Natural killer cell treated with Interleukin-12 subunit alpha and Interleukin-12 subunit beta and Interleukin-15 and Interleukin-18, amount 100 ng/mL, for 72 hours (primary cell): ENCODE measurements at places on chromosomes 13 and 19.

- DNase-seq: no peak
Measured at GRCh38 chr19:42191855-42192254, 25.6 kb downstream of the DEDD2 start.

DNA sequence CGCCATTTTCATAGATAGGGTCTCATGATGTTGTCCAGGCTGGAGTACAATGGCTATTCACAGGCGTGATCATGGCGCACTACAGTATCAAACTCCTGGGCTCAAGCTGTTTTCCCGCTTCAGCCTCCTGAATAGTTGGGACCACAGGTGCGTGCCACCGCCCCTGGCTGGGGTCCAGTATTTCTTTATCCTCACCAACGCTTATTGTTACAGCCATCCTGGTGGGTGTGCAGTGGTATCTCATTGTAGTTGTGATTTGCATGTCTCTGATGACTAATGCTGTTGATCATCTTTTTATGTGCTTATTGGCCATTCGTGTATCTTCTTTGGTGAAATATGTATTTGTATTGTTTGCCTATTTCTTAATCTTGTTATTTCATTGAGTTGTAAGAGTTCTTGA, 49.0 kb downstream of the SIPA1L3 start:
- DNase-seq: no peak

DNA sequence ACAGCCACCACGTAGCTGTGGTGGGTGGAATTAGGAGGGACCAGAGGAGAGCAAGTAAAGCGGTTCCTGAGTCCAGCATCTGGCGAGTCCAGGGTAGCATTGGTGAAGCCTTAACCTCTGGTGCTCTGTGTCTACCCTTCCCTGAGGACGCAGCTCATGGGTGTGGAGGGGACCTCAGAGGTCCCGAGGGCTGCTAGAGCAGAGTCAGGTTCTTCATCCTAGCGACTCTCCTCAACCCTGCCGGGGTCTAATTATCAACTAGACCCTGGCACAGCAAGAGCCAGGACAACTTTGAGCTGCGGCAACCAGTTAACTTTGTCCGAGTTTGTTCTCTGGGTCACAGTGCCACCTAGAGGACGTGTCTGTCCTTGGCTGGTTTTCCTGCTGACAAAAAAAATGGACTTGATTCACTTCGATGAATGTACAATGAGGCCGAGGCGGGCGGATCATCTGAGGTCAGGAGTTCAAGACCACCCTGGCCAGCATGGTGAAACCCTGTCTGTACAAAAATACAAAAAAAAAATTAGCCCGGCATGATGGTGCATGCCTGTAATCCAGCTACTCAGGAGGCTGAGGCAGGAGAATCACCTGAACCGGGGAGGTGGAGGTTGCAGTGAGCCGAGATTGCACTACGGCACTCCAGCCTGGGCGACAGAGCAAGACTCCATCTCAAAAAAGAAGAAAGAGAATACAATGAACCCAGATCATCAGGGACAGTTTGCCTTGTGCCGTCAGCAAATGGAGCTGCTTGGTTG, 25.0 kb downstream of the TSSK6 start:
- peak; percentile 81 for DNase-seq

DNA sequence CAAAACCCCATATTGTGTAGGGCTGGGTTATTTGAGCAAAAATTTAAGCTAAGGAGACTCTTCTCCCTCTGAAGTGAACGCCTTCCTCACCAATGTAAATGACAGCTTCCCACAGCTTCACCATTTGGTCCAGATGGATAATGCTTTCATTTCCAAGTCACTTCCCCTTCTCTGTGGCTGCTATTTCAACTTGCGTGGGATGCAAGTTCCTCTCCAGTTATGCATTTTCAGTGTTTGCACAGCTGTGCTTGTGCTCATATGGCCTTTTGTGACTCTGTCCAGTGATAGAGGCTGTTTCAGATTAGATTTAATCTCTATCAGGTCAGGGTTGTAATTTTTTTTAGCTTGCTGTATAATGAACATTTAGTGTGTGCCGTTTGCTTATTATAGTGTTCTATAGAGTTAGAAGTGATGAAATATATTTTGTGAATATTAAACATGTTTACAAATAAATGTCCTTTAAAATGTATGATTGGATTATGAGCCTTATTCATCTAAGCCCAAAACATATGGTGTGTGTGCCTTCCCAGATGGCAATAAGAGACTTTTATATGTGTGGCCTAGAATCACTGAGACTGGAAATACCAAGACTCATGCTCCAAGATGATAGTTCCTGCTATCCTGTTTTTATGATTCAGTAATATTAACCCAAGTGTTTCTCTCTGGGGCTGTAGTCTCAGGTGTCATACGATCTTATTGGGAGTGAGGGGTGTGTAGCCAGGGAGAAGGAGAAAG, 86.6 kb downstream of the TNFRSF19 start:
- no peak for DNase-seq

DNA sequence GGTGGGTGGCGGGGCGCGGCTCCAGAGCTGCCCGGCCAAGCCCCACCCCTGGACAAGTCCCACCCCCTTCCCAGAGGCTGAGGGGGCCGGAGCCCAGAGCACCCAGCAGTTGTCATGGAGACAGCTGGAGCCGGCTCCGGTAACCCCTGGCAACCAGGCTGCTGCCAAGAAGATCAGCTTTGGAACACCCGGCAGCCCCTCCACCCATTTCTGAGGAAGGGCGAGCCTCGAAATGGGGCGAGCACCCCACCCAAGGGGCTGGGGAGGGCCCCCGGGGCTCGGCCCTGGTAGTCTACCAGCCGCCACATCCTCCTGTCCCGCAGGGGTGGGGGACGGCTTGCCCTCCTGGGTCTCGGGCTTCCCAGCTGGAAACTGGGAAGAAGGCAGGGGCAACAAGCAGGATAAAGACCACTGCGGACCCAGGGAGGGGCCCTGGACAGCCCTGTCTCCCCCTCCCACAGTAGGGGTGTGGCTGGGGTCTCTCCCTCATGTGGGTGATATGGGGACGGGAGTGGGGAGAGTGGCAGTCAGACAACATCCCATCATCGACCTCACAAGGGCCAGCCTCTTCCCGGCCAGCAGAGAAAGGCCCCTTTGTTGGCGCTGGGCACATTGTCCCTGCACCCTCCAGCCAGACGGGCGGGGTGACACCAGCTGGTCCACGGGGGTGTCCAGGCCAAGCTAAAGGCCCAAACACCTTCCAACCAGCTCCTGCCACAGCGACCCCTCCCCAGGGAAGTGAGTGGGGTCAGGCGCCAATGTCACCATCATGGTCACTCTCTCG, 1.5 kb downstream of the CERS1 start:
- DNase-seq: no peak

DNA sequence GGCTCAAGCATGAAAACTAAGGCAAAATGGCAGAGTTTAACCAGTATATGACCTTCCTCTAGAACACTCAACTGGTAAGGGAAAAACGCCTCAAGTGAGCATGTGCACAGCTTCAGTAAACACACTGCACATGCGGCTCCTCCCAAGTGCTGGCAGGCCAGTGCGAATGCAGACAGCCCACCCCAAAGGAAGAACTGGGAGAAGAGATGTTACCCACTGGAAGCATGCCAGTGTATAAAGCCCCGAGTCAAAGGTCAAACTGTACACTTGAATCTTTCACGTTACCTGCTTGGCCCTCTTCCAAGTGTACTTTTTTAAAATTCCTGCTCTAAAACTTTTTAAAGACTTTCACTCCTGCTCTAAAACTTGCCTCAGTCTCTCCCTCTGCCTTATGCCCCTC, 19.2 kb upstream of the RCBTB1 start:
- DNase-seq: no peak

- DNase-seq: no peak
Measured at GRCh38 chr13:104206450-104207044, 1140.3 kb upstream of the SLC10A2 start.

DNA sequence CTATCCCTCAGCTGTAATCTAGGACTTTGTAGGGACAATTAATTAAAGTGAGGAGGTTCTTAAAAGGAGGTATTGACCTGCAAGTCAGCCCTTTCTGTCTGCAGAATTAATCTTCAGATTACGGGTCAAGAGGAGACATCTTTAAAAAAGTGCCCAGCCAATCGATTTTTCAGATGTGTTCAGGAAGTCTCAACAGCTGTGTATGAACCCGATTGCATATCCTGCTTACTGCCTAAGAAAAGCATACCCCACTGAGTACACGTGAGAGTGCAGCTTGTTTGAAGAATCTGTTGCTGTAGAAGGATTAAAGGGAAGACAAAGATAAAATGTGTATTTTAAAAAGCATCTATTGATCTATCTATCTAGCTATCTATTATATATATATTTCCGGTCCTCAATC, 1194.5 kb downstream of the UQCRFS1 start:
- no peak for DNase-seq

GRCh38 chr13:93462151-93462550, 235.5 kb downstream of the GPC6 start:
- DNase-seq: no peak

GRCh38 chr13:84867246-84867645, 932.0 kb downstream of the SLITRK6 start:
- no peak for DNase-seq

DNA sequence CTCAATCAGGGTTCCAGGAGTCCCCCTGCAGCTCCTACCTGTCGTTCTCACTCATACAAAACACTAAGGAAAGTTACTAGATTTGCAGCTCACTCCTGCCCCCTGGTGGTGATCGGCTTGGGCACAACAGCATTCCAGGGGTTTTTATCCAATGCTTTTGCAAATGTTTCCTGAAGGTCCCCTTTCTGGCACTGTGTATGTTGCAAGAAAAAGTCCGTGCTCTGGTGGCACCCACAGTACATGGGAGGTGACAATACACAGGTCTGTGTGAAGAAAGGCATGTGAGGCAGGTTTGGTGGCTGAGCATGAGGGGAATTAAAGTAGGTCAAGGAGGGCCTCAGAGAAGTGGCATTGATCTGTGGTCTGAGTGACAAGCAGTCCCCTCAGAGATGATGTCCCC, 8.6 kb upstream of the TYK2 start:
- DNase-seq: peak; percentile 82

- no peak for DNase-seq
Measured at GRCh38 chr19:51690454-51691073, 2.6 kb upstream of the SPACA6 start.

- no peak for DNase-seq
Measured at GRCh38 chr13:50979187-50979586, 69.6 kb downstream of the RNASEH2B start.

DNA sequence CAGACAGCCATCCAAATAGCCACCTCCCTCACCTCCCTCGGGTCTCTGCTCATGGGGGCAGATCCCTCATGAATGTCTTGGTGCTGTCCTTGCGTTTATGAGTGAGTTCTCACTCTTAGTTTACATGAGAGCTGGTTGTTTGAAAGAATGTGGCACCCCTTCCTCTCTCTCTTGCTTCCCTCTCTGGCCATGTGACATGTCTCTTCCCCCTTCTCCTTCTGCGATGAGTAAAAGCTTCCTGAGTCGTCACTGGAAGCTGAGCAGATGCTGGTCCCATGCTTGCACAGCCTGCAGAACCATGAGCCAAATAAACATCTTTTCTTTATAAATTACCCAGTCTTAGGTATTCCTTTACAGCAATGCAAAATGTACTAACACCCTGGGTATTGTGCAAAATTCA, 208.7 kb downstream of the LACC1 start:
- no peak for DNase-seq

DNA sequence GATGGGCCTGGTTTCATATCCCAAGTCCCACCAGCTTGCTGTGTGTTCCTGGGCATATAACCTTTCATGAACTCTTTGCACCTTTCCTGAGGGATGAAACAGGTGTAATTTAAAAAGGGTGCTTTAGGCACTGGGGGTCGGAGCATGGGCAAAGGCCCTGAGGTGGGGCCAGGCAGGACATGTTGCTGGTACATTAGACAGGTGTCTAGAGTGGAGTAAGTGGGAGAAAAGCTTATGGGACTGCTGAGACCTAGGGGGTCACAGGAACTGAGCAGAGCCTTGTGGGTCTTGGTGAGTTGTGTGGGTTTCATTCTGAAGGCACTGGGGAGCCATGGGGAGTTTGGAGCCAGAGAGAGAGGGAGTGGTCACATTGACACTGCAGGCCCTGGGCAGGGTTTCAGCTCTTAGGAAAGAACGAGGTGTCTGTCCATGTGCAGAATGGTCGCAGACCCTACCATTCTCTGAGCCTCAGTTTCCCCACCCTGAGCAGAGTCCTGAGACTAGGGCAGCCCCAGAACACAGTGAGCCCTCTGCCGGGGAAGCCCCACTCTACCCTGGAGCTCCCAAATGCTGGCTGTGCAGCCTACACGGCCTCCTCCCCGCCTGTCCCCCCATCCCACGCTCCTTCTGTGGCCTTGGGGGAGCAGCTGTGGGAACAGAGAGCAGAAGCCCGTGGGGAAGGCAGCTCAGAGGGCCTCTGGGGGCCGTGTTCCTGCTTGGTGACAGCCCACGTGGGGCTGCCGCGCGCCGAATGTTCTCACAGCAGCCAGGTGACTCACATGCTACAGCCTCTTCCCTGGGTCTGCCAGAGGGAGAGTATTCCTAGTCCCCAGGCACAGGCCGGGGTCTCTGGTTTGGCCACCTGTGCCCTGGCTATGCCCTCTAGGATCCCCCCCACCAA, 7.3 kb upstream of the HOMER3 start:
- DNase-seq: no peak

- DNase-seq: no peak
Measured at GRCh38 chr13:44352202-44352601, 21.4 kb upstream of the SERP2 start.

- DNase-seq: no peak
Measured at GRCh38 chr13:39350461-39350881, 252.5 kb downstream of the LHFPL6 start.

GRCh38 chr13:40181203-40181845, 485.1 kb downstream of the FOXO1 start:
- DNase-seq: no peak

DNA sequence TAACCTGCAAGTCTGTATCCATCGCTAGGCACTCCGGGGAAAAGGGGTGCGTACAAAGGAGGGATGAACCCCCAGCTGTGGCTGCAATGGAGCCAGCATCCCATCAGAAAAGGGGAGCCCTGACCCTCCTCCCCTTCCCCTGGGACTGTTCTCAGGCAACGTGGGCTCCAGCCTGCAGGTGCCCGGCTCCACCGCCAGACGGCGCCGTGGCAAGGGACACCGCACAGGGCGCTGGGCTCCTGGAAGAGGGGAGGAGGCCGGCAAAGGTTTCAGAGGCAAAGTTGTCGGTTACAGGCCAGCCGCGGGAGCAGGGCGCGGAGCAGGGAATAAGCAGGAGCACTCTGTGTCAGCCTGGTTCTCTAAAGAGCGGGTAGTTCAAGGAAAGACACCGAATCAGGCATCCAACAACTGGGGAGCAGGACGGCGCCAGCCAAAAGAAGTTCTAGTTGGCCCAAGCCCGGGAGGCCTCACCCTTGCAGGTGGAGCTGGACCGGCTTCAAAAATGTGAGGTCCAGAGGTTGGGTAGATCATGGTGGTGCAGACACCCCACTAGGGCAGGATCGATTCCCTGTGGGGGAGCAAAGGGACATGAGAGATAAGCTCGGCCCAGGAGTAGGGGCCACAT, 53.0 kb upstream of the ATP12A start:
- no peak for DNase-seq

DNA sequence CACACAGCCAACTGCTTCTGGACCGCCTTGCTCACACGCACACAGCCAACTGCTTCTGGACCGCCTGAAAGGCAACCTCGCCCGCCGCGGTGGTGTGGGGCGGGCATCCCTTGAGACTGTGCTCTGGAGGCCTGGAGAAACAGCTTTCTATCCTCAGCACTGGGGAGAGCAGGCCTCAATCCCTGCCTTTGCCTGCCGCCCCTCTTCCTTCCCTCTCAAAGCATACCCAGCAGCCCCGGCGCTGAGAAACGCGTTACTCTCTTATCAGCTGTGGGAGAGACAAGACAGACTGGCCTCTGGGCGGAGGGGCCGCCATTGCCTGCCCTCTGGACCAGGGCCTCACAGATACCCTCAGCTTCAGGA, 2.9 kb downstream of the LIPE start:
- no peak for DNase-seq

GRCh38 chr13:26460648-26461047, 96.8 kb upstream of the WASF3 start:
- DNase-seq: no peak
